ENCODE measurements at places on chromosomes 1 and 21.

GRCh38 chr1:30162565-30162964 lies 560.8 kb downstream of the MATN1 start:
- DNase-seq, result no peak

DNA sequence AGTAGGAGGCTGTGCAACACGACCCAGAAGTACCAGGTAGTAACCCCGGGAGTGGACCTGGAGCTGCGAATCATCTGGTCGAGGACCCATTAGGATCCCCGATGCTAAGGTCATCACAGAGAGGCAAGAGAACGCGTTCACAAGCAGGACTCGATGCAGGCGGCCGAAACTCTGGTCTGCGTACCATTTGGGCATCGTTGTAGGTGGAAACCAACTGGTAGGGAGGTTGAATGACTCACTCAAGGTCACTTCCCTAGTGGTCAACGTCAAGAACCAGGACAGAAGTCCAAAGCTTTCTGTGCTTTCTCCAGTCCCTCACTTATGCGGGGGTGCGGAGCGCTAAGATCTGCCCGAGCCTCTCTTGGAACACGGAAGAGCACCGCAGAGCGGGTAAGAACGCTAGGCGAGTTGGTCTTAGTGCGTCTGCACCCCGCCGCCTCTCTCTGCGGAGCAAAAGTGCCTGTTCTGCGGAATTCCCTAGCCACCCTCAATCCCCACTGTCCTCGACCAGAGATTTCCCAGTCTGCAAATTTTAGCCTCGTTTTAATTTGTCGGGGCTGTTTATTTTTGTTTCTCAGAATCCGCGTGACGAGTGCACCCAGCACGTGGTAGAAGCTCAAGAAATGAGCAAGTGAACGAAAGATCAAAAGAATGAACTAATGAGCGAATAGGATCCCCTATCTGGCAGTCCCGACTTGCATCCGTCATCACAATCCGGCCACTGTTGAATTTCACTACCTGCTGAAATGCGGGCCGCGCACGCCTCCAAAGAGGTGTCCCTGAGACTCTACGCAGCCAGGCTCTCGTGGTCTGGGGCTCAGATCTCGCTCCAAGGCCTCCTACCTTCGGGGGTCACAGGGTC lies 12.2 kb downstream of the HLX start:
- no peak for DNase-seq

DNA sequence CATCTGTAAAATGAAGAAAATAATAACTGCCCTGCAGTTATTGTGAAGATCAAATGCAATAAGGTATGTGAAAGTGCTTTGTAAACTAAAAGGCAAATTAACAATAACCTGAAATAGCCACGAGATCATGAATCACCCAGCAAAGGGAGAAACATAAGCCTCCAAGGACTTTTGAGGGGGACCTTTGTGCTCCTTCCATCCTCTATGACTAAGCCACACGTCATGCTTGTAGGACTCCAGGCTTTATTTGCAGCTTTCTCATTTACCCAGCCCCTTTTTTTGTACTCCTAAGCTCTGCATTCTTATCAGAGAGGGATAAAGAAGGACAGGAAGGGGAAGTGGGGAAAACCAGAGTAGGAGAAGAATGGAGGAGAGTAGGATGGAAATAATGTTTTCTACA lies 115.1 kb downstream of the PROX1 start:
- no peak for DNase-seq

GRCh38 chr1:23611601-23612327 lies 52.5 kb upstream of the ID3 start:
- no peak for DNase-seq

DNA sequence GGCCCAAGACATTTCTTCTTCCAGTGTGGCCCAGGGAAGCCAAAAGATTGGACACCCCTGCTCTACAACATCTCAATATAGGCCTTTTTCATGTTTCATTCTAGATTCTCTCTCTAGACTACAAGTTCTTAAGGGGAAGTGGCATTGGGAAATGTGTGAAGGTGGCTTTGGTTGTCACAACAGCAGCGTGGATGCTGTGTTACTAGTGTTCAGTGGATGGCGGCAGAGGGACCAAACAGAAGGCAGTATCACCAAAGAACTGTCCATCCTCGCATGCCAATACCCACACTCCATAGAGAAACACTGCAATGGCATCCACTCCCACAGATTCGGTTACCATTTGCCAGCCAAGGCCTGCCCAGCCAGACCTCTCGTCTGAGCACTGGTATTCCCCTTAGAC lies 24.3 kb upstream of the IFNAR2 start:
- no peak for DNase-seq
